Activated CD4-positive, alpha-beta T cell treated with anti-CD3 and anti-CD28 coated beads for 36 hours (primary cell): ENCODE measurements at places on chromosomes 7 and 10. TPM values are rescaled to one million over a fixed set of nuclear protein-coding genes. Genes with fewer than 3 reads are reported as not detected.

Gene ADAM12
- 1.2 TPM for total RNA-seq

Gene INHBA
- not detected for total RNA-seq

Gene PAPOLB
- not detected for total RNA-seq

Gene CNNM1
- total RNA-seq = 1.4 TPM

Gene IRF5
- 8.5 TPM for total RNA-seq

Gene MACC1
- total RNA-seq = 0.05 TPM

Gene SORBS1
- 0.69 TPM for total RNA-seq

Gene ACTR3C
- 4.7 TPM for total RNA-seq

Gene MMP21
- total RNA-seq = not detected

Gene DNAJC9
- 36.9 TPM for total RNA-seq

Gene TMEM270
- not detected for total RNA-seq

Gene CRYGN
- not detected for total RNA-seq

Gene CPA2
- total RNA-seq = not detected

Gene GPC2
- total RNA-seq = 6.1 TPM

- DNase-seq = no peak
Measured at GRCh38 chr10:107425931-107426553, 261.5 kb upstream of the SORCS1 start.

DNA sequence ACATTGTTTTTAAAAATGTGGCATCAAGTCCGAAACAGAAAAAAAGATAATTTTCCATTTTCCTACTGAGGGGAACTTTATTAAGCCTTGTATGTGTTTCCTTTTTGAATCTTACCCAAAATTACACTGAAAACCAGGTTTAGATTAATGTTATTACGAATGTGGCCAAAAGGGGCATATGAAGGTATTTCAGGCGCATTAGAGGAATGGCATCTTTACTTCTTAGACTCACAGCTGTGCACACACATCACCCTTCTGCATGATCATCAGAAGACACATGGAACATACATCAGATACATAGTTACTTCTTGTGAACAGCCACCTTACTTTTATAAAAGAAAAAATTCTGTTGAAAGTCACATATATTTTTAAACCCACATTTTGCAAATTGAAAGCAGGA lies 58.6 kb upstream of the ZPBP start:
- DNase-seq = no peak

DNA sequence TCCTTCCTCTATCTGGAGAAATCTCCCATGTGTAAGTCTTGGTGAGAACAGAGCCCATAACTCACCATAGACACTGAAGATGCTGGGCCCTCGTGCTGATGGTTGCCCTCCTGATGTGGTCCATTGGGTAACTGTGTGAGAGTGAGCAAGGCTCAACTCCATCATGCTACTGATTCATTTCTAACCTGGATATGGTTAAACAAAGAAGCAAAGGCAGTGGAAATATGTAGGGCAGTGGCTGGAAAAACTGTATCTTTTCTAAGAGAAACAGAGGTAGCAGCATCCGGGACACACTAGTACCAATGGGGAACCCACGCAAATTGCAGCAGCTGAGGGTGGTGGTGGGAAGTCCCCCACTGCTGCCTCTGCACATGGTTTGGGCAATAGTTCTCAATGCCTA lies 221.7 kb downstream of the KLF6 start:
- DNase-seq = peak; percentile 72

DNA sequence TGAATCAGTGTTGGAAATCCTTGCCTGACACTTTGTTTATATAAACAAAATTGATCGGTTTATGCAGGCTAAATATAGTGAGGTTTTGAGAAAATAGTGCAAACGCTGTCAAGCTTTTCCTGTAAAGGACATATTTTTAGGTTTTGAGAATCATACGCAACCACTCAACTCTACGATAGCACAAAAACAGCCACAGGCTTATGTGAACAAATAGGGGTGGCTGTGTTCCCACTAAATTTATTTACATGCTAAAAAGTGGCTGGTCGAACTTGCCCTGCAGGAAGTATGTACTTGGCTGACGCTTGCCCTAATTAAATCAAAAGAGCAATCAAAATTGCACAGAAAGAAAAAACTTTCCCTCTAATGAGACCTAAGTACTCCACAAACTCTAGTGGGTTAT lies 234.7 kb upstream of the CACNA2D1 start:
- no peak for DNase-seq

DNA sequence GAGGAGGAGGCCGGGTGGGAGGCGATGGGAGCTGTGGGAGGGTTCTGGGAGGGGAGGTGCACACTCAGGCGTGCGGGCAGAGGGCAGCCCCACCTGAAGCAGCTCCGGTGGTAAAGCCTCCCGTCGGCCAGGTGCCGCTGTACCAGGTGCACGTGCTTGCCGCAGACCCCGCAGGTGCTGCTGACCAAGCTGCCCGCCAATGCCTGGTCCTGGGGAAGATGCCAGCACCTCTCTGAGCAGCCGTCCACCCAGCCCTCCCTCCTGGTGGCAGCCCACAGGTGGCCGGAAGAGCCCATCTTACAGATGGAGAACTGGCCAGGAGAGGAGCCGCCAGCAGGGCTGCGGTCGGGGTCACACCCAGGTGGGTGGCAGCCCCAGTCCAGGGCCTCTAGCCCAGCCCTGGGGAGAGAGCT lies 12.6 kb downstream of the MICALL2 start:
- peak; percentile 30 for DNase-seq

- no peak for DNase-seq
Measured at GRCh38 chr7:138919216-138919615, 62.0 kb downstream of the KIAA1549 start.

GRCh38 chr7:157910446-157910845 lies 573.6 kb downstream of the DNAJB6 start:
- no peak for DNase-seq

DNA sequence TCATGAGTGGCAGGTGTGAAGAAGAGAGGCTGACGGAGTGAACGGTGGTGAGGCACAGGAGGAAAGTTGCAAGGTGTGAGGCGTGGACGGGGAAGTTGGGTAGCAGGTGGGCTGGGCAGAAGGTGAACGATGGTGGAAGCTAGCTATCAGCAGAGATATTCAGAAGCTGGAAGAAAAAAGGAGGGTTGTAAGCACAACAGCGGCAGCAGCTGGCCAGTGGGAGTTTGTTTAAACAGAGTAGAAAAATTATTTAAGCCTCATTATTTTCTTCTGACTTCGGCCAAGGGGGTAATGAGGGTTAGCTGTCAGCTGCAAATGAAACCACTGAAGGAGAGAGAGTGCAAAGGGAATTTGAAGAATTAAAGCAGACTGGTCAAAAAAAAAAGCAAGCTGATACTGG lies 62.1 kb upstream of the PRKAR2B start:
- no peak for DNase-seq

GRCh38 chr7:95993380-95993779 lies 221.0 kb downstream of the DYNC1I1 start:
- no peak for DNase-seq

DNA sequence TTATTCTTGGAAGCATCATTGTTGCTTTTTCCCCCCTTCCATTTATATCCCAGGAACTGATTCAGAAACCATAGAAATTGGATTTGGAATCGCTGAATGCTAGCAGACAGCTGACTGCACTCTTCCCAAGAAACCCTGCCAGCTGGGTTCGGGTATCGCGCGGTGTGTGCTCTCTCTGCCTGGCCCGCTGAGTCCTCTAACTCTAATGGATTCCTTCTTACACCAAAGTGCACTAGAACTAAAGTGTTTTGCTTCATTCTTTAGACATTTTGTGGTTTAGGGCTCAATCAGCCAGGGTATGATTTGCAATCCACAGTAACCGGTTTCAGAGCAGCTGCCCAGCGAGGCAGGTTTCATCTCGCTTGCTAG lies 92.2 kb downstream of the EGFR start:
- no peak for DNase-seq

GRCh38 chr10:67618116-67618515 lies 77.9 kb downstream of the CTNNA3 start:
- DNase-seq = no peak

DNA sequence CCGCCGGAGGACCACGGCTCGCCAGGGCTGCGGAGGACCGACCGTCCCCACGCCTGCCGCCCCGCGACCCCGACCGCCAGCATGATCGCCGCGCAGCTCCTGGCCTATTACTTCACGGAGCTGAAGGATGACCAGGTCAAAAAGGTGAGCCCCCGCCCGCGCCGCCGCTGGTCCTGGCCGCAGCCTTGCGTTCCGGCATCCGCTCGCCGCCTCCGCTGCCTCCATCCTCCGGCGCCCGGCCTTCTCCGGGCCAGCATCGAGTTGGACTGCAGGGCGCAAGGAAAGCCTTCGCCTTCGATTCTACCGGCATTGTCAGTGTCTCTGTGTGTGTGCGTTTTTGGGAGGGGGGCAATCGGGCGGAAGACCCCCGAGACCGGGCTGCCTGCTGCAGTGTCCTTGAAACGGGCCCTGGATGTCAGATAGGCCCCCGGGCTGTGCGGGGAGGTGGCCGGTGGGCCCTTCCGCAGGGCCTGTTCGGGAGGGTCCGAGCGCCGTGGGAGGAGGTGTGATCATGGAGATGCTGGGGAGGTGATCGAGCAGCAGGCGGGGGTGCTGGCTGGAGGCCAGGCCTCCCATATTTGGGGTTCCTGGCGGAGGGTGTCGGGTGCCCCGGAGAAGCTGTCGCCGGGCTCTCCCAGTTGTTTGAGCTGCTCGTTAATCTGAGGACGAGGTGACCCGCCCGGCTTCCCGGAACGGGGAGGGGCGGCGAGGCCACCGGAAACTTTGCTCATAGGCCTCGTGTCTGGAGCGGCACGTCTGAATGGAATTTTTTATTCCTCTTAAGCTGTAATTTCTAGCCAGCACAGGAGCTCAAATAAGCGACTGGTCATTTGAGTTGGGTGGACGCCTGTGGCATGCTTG lies 40.8 kb downstream of the HK1 start:
- peak; percentile 91 for DNase-seq

- no peak for DNase-seq
Measured at GRCh38 chr10:24416248-24416647, 207.3 kb downstream of the KIAA1217 start.

- no peak for DNase-seq
Measured at GRCh38 chr10:126463286-126463685, 75.0 kb upstream of the ADAM12 start.

GRCh38 chr7:1460821-1461645 lies 1.8 kb upstream of the MICALL2 start:
- no peak for DNase-seq

GRCh38 chr10:70775679-70776454 lies 9.3 kb downstream of the TBATA start:
- no peak for DNase-seq

GRCh38 chr7:74226633-74227032 lies 16.8 kb downstream of the LAT2 start:
- no peak for DNase-seq

GRCh38 chr7:147765301-147765700 lies 825.3 kb upstream of the C7orf33 start:
- DNase-seq = no peak

GRCh38 chr7:5635006-5635405 lies 146.5 kb downstream of the RNF216 start:
- no peak for DNase-seq

- no peak for DNase-seq
Measured at GRCh38 chr10:84608126-84608525, 279.7 kb downstream of the CCSER2 start.

DNA sequence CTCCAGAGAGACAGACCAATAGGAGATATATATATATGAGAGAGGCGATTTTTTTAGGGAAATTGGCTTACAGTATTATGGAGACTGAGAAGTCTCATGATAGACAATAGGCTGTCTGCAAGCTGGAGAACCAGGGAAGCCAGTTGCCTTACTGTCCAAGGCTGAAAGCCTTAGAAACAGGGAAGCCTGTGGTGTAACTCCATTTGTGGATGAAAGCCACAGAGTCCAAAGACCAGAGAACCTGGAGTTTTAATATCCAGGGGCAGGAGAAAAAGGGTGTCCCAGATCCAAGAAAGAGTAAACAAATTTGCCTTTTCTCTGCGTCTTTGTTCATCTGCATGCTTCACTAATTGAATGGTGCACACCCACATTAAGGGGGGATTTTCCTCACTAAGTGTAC lies 71.6 kb upstream of the TEX47 start:
- DNase-seq = no peak

DNA sequence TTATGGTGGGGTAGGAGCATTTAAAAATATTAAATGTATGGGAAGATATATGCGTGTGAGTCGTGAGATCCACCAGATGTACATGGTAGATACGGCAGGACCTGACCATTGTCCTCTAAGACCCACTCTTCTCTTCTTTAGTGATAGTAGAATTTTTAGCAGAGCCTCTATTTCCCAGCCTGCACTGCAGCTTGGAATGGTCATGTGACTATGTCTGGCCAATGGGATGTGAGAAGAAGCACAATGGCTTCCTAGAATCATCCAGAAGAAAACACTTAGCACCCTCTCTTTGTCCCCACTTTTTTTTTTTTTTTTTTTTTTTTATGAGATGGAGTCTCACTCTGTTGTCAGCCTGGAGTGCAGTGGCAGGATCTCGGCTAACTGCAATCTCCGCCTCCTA lies 86.6 kb upstream of the CYTH3 start:
- peak; percentile 25 for DNase-seq
